Substantia nigra (tissue), 51 donors: ENCODE measurements at places on chromosomes 5 and 9.

DNA sequence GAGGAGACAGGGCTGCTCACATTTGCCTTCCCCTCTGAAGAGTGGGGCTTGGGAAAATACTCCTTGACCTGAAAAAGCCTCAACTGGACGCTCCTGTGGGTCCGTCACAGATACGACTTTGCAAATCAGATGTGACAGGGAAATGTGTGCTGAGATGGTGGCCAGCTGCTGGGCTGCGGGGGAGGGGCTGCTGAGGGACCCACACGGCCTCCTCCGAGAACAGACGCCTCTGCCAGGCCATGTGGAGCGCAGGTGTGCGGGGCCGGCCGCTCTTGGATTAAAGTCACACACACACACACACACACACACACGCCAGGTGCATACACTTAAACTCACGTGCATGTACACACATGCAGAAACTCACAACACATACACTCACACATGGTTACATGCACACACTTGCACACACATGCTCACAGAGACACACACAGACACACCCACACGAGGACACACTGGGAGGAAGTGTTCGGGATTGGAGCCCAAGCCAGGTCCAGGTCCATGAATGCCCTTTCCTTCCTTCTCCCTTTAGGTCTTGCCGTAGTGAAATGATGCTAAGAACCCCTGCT lies 167.4 kb downstream of the GAPVD1 start:
- DNase-seq: no peak

- no peak for DNase-seq
These were observed 77.9 kb upstream of the ATG10 start for GRCh38 chr5:81893961-81894360.

- no peak for DNase-seq
These were observed 67.8 kb upstream of the GABRB2 start for GRCh38 chr5:161614342-161614741.

DNA sequence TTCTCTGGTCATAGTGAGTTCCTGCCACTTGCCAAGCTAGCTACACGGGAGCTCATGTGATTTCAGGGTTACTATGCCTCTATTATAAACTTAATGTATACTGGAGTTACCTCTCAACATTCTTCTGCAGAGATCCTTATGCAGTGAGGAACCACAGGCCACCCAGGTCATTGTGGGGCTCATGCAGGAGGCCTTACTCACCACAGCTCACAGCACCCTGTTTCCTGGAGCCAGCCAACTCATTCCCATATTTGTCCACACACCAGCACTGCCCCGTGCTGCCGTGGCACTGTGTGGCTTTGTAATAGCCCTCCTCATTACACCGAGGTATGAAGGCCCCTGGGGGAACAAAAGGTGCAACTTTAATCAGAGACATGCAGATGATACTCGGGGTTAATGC lies 520.0 kb downstream of the SPOCK1 start:
- DNase-seq: no peak

- DNase-seq: no peak
These were observed 288.1 kb downstream of the NR3C1 start for GRCh38 chr5:143115381-143115780.

- DNase-seq: no peak
These were observed 12.0 kb downstream of the RAB14 start for GRCh38 chr9:121189660-121190059.

DNA sequence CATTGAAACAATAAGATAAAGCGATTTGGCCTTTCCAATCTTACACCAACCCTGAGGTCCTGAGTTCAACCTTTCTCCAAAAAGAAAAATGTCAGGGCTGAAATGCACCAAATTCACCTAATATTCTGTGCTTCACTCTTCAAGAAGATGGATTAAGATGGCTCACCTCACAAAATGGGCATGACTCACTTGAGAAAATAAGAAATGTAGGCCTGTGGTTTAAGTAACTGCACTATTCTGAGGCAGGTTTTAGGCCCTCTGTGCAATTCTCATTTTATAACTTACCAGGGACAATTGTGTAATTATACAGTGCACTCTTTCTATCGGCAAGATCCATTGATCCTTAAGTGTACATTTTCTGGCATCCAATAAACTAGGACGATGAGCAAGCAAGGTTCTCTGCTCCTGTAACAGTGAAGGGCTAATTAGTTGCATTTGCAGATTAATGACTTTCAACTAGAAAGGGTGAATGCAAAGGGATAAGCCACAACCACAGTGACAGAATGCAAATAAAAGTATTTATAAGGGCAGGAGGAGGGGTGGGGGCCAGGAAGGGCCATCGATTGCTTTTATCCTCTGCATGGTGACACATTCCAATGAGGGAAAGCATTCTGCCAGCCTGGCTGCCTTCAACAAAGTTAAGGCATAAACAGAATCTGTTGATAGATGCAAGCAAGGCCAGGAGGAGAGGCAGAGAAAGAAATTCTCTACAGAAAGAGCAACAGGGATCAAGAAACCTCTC lies 214.5 kb downstream of the CAAP1 start:
- no peak for DNase-seq

DNA sequence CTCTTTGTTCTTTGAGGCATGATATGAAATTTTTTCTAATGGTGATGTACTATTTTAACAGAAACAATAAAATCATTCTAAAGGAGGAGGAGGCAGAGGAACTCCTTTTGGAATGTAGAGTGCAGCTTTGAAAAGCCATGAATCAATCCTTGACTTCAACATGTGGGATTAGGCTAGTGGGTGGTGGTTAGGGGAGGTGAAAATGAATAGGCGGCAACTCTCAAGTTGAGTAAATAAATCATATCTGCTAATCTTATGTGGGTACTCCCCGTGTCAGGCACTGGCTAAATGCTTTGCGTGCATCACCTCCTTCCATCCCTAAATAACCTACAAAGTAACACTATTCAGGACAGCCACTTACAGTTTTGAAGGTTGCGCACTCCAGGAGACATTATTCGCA lies 35.1 kb downstream of the FAM81B start:
- DNase-seq: no peak

- DNase-seq: no peak
These were observed 8.7 kb downstream of the STK10 start for GRCh38 chr5:172178991-172179989.

DNA sequence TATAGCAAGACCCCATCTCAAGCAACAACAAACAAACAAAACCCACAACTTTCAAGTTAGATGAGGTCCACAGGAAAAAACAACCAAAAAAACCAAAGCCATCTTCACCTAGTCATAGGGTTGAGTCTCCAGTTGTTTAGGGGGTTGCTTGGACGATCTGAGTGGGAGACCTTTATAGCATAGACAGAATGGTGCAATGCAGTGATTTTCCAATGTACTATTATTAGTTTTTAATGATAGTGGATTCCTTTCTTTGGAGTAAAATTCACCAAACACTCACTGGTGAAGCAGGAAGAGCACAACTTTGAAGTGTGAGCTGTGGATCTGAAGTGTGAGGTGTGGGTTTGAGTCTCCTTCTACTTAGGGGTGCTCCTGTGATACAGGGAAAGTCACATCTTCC lies 67.0 kb upstream of the KLF9 start:
- DNase-seq: no peak

DNA sequence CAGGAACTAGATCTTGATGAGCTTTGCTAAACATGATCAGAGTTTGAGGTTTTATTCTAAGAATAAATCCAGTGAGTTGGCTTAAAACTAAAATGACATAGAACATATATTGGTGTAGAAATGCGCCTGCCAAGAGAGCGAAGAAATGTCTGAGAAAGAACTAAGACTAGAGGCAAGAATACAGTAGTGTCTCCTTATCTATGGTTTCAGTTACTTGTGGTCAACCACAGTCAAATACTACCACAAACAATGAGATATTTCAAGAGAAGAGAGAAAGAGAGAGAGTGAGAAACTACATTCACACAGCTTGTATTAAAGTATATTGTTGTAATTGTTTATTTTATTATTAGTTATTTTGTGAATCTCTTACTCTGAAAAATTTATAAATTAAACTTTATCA lies 254.4 kb upstream of the CDH10 start:
- DNase-seq: no peak

- no peak for DNase-seq
These were observed 92.0 kb upstream of the IRX4 start for GRCh38 chr5:1974501-1975405.

GRCh38 chr5:136155761-136156160 lies 23.1 kb downstream of the SMAD5 start:
- no peak for DNase-seq

GRCh38 chr9:114397219-114397847 lies 9.6 kb upstream of the AKNA start:
- no peak for DNase-seq

DNA sequence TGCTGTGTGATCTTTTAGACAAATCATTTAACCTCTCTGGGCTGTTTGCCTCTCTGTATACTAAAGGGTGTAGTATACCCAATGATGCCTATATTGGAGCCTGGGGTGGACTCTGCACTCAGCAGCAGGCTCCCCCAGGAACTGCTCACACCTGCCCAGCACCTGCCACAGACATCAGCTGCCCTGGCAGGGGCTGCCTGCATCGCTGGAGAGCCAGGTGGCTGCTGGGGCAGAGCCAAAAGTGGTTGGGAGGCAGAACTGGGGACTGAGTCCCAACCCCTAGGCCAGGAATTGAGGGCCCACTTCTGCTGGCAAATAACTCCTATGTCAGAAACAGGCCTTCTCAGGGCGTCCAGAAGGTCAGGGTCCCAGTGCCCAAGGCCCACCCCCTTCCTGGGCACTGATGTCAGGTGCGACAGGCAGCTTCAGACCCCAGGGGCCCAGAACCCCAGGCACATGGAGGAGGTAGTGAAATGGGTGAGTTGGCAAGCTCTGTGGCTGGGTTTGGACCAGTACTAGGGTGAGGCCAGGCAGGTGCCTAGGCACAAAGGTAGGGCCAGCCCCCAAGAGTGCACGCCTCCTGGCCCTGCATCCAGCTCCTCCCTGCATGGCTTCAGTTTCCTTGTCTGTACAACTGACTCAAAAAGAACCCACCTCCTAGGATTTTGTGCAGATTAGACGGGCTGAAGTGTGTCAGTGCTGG lies 5.8 kb downstream of the UNC5A start:
- DNase-seq: no peak

- DNase-seq: no peak
These were observed 25.4 kb downstream of the TYRP1 start for GRCh38 chr9:12718482-12719026.

DNA sequence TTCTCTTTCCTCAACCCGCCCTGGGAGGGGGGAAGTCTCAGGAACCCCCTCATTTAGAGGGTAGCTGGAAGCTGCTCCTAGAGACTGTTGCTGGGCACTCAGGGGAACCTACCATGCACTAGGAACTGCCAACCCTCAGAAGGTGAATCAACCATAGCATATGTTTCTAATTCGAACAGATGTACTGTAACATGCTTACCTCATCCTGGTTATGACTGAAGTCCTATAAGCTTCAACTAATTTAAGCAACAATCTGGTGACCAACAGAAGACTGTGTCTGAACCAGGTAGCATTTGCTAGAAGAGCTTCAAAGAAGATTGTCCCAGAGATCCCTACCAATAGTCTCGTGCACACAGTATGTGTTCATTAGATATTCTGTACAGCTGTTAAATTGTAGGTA lies 5.7 kb upstream of the PRDM6 start:
- DNase-seq: no peak

DNA sequence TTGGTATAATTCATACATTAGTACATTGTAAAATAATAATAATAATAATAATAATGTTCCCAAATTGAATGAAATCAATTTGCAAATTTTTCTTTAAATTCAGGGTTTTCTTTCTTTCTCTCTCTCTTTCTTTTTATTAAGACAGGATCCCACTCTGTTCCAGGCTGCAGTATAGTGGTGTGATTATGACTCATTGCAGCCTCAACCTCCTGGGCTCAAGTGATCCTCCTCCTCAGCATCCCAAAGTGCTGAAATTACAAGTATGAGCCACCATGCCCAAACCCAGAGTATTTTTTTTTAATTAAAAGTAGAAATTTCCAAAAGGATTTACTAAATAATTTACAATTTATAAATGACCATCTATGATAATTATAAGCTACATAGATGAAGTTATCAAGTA lies 117.7 kb downstream of the HOMER1 start:
- DNase-seq: no peak

- no peak for DNase-seq
These were observed 42.7 kb downstream of the OR2V1 start for GRCh38 chr5:181088289-181088688.

DNA sequence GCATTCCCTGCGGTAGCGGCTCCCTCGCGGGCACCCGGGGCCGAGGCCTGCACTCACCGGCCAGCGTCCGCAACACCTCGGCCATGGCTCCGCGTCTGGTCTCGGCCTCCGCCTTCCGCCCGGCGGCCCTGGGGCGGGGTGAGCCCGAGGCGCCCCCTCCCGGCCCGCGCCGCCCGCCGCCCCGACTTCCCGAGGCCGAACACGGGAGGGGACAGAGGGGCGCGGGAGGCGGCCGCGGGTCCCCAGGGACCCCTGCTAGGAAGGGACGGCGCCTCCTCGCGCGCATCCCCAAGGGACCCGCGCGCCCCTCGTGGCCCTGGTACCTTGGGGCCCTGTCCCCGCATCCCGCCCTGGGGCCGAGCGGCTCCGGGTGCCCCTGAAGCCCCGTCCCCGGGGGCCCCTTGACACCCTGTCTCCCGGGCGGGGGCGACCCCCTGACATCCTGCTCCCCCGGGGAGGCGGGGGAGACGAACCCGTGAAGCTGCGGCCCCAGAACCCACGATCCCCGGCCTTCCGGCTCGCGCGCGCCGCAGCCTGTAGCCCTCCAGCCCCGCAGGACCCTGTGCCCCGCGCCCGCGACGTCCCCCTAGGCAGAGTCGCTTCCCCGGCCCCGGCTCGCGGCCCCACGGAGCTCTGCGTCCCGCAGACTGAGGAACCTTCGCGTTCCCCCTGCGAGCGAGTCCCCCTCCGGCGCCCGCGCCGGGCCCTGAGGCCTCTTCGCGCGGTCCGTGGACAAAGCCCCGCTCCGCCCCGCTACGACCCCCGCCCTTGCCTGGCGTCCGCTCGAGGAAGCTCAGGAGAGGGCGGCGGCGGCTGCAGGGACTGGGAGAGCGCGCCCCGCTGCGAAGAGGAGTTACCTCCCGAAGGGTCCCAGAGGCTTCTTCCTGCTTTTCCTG lies at the start of gene ABO:
TSS of gene ABO (minus strand) at position 97 of the 896 bp plus-strand sequence.
- DNase-seq: no peak

DNA sequence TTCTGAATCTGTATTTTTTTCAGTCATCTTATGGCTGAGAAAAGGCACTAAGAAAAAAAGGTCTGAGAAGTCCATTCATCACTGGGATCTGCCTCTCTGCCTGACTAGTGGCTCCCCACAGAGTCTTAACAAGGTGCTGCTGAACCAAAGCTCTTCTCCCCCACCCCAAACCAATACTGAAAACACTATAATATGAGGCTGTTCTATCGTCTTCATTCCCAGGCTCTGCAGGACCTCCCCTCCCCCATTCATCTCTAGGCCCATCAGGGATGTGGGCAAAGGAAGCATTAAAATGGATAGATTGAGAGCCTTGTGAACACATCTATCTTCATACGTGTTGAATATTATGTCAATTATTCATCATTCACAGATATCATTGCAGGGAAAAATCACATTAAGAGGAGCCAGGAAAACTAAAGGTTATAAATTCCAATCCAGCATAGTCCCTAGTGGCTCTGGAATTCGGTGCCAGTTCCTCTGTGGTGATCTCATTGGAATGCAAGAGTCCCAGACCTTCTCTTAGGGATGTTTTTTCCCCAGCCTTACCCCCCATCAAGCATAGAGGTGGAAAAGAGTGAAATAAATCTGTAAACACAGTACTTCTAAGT lies 44.3 kb upstream of the GPR151 start:
- DNase-seq: no peak

GRCh38 chr9:27924502-27924901 lies 351.2 kb upstream of the C9orf72 start:
- no peak for DNase-seq

GRCh38 chr5:38443390-38443789 lies 113.1 kb downstream of the LIFR start:
- no peak for DNase-seq
